Aorta (tissue), 5 donors: ENCODE measurements at places on chromosomes 6 and 20.

DNA sequence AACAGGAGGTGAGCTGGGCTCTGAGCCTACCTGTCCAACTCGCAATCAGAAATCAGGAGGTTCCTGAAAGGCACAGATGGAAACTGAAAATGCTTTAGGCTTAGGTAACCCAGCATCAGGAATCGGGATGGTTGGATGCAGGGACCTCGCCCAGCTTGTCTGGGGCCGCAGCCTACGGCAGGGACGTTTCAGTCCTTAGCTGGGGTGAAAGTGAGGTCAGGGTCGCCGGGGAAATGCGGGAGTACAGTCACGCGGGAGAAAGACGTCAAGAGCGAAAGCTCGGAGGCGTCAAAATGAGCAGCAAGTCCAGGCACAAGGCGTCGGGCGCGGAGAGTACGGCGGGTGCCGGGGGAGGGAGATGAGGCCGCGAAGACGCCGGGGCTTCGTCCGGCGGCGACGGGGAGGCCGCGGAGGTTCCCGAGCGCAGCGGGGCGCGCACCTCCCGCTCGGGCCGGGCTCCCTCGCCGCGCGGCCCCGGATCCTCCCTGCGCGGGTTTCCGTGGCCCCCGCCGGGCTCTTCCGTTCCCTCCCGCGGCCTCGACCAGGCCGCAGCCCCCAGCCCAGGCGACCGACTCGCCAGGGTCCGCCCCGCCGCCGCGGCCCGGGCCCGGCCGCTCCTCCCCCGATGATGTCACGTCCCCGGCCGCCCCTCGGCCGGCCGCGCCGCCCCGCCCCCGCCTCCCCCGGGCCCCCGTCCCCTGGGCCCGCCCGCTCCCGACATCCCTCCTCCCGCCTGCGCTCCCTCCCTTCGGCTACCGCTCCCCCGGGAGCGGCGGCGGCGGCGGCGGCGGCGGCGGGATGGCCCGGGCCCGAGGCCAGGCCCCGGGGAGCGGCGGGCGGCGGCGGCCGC, at the start of gene EBF4:
Gene EBF4 (plus strand): TSS at position 745 of the 850 bp plus-strand sequence. CDS start 866 bp downstream, outside the sequence.
- DNase-seq: peak; percentile 57

GRCh38 chr20:5551621-5552020, 198.6 kb upstream of the SHLD1 start:
- no peak for DNase-seq

DNA sequence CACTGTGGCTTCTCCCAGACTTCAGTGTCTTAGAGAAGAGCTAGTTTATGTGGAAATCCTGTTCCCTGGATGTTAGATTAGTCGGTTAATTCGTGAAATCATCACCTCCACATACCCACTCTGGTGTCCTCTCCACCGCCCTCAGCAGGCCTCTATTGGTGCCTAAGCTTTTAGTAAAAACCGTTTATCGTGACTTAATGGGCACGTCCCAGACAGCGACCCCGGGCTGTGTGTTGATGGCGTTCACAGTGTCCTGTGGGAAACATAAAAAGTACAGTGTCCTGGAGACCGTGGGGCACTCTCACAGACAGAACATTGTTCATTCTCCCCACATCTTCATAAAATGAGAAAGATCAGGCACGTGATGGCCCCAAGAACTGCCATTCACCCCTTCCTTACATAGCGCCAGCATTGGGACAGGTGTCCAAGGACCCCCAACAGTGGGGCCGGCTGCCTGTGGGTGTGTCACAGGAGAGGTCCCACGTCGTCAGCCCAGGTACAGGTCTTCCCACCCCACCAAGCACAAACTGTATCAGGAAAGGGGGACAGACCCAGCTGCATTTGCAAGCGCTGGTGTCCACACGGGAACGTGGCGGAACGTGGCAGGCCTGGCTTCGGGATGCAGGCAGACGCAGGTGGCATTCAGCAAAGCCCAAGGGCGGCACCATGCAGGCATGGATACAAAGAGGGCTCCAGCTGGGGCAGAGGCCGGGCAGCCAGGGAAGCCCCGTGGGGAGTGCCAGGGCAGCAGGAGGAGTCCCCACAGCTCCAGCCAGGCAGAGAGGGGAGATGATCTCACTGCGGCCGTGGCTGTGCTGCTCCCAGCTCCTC, 237.7 kb downstream of the DLL1 start:
- peak; percentile 72 for DNase-seq

DNA sequence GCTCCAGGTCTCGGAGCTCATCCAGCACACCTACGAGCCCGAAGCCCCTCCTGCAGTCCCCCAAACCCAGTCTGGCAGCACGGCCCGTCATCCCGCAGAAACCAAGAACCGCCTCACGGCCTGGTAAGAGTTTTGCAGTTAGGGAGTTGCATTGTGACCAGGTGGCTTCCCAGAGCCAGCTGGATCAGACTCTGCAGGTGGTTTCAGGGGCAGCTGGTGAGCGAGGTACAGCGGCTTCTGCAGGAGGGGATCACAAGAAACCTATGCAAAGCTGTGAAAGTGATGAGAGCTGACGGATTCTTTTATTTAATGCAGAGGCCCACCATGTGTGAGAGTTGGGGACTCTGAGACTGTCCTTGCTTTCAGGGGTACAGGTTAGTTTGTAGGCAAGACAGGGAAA, 45.9 kb upstream of the SCGN start:
- no peak for DNase-seq

DNA sequence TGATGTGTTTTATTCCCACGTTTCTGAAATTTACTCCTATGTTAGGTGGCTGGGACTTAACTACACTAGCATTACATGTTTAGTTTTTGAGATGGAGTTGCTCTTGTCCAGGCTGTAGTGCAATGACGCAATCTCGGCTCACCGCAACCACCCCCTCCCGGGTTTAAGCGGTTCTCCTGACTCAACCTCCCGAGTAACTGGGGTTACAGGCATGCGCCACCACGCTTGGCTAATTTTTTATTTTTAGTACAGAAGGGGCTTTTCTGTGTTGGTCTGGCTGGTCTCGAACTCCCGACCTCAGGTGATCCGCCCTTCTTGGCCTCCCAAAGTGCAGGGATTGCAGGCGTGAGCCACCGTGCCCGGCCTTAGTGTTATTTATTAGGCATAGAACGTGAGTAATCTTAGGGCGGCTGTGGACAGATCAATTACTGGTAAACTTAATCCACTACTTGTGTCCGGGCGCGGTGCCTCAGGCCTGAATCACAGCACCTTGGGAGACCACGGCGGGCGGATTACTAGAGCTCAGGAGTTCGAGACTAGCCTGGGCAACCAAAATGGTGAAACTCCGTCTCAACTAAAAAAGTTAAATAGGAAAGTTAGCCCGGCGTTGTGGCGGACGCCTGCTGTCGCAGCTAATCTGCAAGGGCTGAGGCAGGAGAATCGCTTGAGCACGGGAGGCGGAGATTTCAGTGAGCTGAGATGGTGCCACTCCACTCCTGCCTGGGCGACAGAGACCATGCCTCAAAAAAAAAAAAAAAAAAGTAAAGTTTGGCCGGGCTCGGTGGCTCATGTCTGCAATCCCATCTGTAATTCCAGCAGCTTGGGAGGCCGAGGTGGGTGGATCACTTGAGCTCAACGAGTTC, 123.7 kb upstream of the BTN3A2 start:
- no peak for DNase-seq

DNA sequence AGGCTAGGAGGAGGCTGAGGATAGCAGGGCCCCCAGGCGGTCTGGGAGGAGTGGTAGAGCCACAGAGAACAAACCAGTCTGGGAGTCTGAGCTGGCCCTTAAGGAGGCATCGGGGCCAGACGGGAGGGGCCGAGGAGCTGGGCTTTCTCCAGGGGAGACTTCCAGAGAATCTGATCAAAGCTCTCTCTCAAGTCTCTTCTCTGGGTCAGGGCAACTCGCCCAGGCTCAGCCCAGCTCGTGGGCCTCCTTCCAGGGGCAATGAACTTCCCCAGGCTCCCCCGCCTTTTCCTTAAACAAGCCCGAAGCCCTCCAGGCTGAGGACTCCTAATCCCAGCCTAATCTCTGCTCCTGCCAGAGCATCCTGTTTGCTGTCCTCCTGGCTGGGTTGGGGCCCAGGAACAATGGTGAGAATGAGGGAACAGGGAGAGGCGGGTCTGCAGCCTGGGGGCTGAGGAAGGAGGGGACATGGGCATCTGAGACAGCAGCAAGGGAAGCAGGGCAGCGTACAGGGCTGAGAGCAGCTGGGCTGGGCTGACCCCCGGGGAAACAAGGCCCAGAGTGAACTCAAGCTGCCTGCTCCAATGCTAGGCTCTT, 173.6 kb downstream of the ANKRD60 start:
- no peak for DNase-seq

DNA sequence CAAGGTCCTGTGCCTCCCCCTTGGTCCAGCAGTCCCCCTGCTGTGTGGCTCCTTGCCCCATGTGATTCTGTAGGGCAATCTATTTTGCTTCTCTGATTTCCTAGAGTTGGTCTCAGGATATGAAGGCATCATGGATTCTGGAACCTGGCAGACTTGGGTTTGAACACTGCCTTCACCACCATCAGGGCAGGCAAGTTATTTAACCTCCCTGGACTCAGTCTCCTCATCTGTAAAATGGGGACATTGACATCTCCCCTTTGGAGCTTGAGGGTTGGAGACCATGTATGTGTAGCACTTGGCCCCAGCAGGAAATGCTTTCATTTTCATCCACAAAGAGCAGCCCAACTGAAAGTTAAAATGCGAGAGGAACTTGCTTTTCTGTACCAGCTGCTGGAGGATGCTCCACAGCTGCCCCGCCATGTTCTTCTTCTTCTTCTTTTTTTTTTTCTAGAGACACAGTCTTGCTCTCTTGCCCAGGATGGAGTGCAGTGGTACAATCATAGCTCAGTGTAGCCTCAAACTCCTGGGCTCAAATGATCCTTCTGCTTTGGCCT, 6.7 kb downstream of the TOX2 start:
- DNase-seq: no peak

DNA sequence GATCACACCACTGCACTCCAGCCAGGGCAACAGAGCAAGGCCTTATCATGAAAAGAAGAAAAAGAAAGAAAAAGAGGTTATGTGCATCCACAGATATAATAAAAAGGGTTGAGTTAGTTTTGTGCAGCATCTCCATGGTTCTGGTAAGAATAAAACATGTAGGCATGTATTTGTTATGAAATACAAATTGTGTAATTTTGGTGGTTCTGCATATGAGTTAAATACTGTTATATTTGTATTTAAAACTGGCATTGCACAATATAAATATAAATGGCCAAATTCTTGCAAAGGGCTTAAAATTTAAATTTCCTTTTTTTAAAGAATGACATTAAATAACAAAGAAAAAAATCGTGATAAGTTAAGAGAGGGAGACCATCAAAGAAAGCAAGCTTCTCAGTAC, 159.1 kb upstream of the PREP start:
- DNase-seq: no peak

- no peak for DNase-seq
Observed at GRCh38 chr6:15453622-15454021, 207.8 kb downstream of the JARID2 start.

DNA sequence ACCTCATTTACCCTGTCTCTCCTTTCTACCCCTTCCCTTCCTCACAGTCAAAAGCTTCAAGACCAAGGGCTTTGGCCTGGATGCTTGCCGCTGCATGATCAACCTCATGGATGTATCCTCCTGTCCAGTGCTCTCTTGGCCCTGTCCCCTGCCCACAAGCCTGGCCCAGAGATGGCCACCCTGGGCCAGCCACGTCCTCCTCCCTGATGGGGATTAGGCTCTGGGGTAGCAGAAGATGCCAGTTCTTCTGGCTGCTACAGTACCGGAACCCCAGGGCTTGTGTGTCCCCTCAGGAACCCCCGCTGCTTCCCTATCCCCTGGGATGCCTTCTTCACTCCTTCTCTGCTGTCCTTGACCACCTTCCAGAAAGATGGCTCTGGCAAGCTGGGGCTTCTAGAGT, 22.3 kb downstream of the CAPN11 start:
- DNase-seq: no peak

DNA sequence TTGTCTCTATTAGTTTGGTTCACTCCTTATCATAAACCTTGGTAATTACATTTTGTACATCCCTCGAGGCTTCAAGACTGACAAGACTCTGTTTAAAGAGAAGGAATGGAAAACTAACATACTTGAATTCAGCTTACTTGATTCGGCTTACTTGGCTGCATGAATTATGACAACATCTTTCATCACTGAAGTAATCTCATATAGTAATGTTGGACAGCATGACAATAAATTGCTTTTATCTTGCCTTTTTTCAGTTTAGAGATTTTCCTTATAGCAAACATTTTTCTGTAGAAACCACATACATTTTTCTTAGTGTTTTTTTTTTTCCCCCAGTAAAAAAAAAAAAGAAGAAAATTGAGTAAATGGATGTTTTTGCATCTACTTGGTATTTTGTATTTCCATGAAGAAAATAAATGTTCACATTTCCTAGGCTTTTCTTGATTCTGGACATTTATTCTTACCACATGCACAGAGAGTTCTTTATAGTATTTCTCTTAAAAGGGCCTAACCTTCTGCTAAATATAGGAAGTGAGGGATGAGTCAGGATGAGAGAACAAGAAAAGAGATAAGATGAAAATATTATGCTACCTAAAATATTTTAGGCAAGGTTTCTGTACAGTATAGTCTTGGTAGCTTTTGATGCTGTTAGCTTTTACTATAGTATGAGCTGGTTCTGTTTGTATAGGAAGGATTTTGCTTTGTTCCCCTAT, 101.0 kb upstream of the HDGFL1 start:
- DNase-seq: no peak

DNA sequence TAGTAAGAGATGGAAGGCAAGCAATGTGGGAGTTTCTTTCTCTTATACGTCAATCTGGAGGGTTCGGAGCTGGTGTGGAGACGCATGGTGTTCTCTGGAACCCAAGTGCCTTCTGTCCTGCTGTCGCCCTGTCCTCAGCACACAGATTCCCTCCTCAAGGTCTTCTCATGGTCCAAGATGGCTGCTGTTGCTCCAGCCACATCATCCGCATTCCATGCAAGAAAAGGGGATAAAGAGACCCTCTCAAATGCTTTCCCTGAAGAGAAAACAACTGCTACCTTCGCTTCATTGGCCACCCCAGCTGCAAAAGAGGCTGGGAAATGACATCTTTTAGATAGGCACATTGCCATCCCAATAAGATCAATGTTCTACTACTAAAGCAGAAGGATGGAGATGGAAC, 151.2 kb downstream of the ANKRD60 start:
- DNase-seq: no peak

GRCh38 chr6:129455126-129455769, 254.7 kb downstream of the ARHGAP18 start:
- DNase-seq: no peak

GRCh38 chr6:156851454-156851921, 74.3 kb downstream of the ARID1B start:
- DNase-seq: no peak

DNA sequence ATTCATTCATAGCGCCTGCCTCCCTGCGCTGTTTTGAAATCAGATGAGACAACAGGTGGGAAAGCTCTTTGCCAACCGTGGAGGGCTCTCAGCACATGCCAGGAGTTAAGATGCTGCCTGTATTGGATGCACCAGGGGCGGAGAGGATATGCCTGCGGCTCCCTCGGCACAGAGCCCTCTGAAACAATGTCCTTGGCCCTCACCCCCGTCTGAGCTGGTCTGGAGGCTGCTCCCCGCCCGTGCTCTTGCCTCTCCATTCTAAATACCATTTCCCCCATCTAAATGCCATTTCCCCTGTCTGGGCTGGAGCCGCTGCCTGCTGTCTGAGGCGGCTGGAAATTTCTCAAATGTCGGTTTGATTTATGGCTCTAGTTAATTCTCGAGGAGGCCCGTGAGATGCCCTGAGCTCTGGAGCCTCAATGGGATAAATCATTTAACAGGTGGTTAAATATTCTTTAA, 50.8 kb upstream of the MLN start:
- no peak for DNase-seq
